ENCODE measurements at places on chromosomes 16 and 17.
A peak's percentile ranks its signal among the peaks of the same experiment; 100 is the strongest.

GRCh38 chr17:76485569-76485968 lies 15.7 kb downstream of the RHBDF2 start:
- DNase-seq = no peak

DNA sequence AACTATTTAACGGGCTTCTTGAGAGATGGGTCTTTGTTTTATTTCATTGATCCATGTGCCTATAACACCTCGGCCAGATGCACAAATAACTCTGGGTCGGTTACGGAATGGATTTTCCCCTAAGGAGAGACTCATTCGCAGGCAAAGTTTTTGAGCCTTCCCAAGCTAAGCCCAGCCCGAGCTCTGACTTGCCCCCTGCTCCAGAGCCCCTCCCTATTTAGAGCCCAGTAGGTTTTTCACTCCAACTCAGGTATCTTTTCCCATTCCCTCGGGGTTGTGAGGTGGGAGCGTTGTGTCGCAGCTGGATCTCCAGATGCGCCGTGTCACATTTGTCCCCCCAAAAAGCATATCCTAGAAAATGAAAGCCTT lies 812 bp upstream of the MYOCD start:
- no peak for DNase-seq

DNA sequence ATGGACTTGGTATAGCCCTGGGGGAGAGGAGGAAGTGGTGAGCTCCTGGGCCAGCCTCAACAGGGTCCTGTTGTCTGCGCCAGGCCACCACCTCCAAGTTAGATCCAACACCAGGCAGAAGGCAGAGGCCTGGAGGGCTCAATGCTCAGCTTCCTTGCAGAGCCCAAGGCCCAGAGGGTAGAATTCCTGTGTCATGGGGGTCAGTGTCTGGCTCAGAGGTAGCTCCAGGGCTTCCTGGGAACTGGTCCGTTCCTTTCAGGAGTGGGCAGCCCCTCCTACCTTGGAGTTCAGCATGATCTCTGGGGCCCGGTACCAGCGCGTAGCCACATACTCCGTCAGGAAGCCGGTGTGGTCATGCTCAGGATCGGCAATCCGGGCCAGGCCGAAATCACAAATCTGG lies 4.4 kb upstream of the GDPD3 start:
- no peak for DNase-seq

GRCh38 chr16:28556914-28557320 lies 3.2 kb downstream of the SGF29 start:
- DNase-seq = no peak

DNA sequence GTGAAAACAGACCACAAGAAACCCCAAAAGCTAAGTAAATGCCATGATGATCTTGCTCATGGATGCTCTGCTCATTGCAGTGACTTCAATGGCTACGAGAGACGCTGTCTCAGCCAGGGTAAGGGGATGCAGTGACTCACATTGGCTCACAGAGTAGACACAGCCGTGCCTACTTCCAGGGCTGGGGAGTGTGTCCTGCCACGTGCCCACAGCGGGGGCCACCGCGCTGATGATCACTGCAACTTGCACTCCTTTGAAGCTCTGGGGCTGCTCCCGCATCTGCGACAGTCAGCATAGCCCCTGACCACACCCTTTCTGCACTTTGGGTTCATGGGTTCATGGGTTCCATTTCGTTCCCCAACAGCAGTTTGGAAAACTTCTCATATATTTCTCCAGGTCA lies 231.4 kb upstream of the RPL38 start:
- DNase-seq = no peak

GRCh38 chr16:78326731-78327130 lies 227.3 kb downstream of the WWOX start:
- no peak for DNase-seq

DNA sequence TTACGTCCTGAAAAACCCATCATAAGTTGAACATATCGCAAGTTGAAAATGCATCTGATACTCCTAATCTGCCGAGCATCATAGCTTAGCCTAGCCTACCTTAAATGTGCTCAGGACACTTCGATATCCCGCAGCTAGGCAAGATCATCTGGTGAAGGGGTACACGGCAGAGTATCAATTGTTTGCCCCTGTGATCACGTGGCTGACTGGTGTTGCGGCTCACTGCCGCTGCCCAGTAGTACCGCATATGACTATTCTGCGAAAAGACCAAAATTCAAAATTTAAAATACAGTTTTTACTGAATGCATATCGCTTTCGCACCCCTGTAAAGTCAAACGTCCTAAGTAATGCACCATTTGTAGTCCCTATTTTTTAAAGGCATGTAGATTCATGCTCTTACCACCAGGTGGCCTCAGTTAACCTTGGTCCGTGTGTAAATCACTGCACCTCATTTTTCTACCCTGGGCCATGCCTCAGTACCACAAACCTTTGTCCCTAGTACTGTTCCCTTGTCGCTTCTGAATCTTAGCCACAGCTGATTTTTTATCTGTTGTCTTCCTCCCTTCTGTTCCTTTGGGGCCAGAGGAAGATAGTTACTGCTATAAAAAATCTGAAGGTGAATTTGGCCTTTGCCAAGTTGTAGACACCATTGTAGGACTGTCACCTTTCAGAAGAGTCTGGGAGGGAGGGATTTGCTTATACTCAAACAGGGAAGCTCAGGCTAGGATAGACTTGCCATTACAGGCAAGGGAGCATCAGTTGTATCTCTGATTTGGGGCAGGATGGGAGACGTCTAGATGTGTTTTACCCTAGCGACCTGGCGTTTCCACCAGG lies 34.4 kb downstream of the WWP2 start:
- DNase-seq = peak; percentile 39

DNA sequence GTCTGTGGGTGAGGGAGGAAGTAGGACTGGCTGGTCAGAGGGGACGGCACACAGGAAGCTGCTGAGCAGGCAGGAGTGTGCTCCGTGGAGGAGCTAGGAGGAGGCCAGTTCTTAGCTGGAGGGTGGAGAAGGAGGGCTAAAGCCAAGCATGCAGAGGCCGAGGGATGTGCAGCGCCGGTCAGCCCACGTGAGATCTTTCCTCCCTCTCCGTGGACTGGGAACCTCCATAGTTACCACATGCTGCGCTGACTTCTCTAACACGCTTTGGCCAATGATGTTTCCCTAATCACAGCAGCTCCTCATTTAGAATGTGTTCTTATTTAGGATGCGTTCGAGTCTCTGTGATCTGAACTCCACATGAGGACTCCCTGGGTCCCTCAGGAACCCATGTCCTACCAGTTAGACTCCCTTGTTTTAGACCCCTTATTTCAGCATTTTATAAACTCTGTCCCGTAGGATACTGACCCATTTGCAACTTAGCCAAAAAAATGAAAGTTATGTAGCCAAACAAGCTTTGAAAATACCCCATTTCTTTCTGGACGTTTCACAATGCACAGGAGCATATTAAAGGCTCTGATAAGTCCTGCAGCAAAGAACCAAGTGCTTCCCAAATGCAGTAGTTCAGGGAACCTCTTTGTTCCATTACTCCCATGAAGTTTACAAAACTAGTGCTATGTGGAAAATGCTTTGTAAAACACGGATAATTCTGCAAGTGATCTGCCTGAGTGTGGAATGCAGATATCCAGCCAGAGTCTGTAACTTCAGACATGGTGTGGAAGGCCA lies 51.4 kb downstream of the IRF8 start:
- no peak for DNase-seq

DNA sequence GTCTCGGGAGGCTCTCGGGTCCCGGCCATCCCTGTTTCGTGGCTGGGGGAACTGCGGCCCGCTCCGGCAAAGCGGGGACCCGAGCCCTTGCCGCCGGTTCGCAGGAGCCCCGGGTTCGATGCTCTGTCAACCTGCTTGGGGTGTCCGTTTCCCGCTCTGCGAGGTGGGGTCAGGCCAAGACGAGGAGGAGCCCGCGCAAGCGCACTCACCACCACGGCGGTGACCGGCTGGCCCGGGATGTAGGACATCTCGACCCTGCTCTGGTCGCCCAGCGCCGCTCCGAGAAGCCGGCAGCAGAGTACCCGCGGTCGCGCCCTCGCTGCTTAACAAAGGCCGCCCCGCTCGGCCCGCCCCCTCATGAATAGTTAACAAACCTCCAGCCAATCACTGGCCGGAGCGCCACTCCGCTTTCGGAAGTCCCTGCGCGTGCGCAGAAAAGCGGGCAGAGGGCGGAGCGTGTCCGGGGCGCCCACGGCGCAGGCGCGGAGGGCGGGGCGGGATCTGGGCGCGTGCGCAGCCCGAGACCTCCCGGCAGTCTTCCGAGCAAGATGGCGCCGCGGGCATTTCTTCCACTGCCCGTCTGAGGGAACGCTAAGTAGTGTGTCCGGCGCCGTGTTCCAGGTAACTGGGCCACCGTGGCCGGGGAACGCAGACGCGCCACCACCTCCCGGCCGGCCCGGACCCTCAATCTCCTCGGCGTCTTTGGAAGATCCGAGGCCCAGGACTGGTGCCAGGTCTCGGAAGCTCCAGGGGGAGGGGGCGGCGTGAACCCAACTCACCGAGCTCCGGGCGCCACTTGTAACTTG lies at the start of the genes EMC6 and TAX1BP3:
Gene EMC6 (plus strand): TSS at position 534 of the 806 bp plus-strand sequence. CDS start 335 bp downstream, outside the sequence.
Gene TAX1BP3 (minus strand): TSS at position 300 of the 806 bp plus-strand sequence. CDS start 52 bp downstream, at position 248.
- peak; percentile 98 for DNase-seq

DNA sequence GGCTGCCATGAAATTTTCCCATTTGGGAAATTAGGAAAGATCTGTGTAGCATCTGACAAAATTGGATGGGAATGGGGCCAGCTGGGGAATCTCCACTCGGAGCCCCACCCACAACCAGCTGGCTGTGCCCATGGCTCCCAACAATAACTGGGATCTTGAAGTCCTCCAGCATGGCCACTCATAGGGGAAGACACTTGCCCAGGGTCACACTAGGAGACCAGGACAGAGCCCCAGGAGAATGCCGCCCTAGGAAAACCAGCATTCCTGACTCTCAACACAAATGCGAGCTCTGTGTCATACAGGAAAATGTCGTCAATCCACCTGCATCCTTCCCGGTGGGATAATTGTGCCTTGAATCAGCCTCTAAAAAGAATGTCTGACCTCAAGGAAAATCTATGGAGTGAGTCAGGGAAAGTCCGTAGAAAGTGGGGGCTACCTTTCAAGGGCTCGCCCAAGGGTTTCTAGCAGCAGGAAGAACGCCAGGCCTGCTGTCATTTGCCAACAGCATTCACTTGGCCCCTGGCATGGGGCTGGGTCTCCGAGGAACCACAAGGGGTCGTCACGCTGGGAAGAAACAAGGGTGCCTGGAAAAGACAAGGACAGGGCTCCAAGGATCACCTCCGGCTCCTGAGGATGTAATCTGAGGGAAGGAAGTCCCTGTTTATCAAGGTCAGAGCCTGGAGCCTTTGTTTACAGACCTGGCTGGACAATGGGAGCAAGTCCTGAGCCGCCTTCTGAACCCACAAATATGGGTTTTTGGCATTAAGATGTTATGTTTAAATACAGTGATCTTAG lies 15.9 kb downstream of the CDH5 start:
- DNase-seq = no peak

GRCh38 chr17:39608142-39608981 lies 642 bp upstream of the NEUROD2 start:
- DNase-seq = no peak

DNA sequence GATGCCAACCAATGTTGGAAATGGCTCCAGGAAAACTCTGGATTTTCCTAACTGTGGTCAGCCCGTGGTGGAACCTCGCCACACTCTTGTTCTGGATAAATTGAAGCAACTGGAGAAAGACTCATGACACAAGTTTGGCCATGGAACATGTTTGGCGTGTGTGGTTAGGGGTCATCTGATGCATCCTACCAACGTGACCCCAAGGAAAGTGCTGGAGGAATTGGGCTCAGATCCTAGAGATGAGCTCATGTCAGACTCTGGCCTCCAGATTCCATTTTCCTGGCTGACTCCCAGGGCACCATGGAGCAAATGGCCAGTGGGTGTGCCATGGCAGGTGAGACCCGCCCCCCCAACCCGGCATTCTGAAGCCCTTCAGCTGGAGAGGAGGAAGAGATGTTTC lies 58.5 kb downstream of the CACNG5 start:
- no peak for DNase-seq

- DNase-seq = no peak
Observed at GRCh38 chr17:3771140-3771539, 29.8 kb downstream of the ITGAE start.

DNA sequence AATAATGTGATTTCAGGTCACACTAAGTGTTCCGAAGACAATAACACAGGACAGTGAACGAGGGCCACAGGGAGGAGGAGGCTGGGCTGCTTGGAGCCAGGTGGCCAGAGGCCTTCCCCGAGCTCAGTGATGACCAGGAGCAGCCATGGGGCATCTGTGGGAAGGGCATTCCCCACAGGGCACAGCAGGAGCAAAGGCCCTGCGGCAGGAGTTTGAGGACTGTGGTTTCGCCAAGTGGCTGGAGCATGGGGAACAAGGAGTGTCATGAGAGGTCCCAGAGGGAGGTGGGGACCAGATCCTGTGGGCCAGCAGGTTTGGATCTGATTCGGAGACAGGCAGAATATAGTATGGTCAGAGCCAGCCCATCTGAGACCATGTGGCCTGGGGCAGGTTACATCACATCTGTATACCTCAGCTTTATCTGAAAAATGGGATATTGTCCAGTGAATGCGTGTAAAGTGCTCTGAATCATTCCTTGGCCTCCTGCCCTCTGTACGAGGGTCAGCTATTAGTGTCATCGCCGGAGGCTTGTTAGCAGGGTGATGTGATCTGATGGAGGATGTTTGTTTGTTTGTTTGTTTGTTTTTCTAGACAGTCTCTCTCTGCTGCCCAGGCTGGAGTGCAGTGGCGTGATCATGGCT lies 176.8 kb downstream of the KATNIP start:
- DNase-seq = no peak

DNA sequence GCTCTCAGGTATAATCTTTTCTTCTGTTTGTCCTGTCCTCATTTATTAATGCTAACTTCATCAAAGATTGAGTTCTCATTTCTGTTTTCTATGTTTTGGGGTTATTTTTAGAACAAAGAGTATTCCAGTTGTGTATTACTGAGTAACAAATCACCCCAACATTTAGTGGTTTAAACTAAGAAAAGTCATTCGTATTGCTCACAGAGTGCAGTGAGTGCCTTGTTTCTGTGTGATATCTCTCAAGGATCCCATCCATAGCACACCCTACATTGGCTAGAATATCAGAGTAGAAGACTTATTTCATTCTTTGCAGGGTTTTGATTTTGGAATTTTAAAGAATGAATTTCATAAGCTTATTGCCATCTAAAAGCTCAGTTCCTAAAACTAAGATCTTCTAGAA lies 72.1 kb downstream of the VMP1 start:
- DNase-seq = no peak

GRCh38 chr17:55275894-55276804 lies 11.4 kb downstream of the HLF start:
- DNase-seq = no peak

DNA sequence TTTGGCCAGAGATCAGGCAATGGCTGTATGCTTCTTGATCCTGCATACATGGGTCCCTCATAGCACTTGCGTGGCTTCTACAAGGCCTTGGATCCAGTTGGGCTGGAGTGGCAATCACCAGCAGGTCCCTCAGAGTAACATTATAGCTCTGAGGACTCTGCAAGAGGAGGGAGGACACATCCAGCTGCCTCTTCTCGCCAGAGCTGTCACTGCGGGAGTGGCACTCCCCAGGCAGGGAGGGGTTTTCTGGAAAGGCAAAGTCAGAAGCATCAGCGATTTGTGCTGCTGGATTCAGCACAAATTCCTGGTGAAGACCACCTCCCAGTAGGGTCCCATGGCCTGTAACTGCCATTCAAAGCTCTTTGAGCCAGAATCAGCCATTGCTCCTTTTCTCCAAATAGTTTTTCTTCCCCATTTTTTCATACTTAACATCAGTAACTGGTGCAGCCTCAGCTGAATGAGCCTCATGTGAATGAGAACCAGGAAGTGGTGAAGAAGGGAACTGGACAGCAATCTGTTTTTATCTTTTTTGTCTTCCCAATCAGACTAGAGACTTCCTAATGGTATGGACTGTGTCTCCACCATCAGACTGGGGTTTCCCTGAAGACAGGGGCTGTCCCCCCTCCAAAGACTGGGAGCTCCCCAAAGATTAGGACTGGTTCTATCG lies 40.6 kb upstream of the HOXB13 start:
- DNase-seq = no peak

- DNase-seq = no peak
Observed at GRCh38 chr17:80830020-80830780, 161.4 kb upstream of the CHMP6 start.
